Activated CD4-positive, alpha-beta T cell treated with anti-CD3 and anti-CD28 coated beads, Interleukin-2, amount 50 U/mL, for 4 hours (primary cell): ENCODE measurements at places on chromosomes 3 and 15.

DNA sequence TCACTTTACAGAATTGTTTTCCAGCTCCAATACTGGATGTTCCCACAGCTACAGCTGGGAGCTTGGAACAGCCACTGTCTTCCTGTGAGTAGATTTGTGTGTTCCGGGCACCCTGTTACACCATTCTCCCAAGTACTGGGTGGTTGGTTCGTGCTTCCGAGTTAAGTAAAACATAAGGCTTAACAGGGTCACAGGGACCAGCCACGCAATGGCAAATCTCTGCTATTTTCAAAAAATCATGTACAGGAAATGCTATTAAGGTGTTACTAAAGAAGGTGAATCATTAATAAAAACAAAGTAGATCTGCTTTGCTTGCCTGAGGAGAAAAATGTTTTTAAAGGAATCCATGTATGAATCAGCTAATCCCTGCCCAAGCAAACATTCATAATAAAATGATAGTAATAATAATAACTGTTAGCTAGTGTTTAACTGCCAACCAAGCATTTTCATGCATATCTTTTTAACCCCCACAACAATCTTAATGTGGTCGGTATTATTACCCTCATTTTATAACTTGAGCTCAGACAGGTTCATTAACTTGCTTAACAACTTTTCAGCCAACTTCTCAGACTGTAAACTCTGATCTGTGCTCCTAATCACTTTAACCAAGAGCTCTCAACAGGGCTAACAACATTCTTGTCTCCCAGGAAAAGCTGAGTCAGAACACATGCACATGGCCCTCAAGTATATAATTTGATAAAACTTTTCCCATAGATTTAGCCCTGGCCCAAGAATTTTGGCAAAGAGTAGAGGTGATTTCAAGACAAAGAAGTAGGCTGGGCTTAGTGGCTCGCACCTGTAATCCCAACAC lies 2.7 kb upstream of the C2CD4A start:
- DNase-seq: no peak

DNA sequence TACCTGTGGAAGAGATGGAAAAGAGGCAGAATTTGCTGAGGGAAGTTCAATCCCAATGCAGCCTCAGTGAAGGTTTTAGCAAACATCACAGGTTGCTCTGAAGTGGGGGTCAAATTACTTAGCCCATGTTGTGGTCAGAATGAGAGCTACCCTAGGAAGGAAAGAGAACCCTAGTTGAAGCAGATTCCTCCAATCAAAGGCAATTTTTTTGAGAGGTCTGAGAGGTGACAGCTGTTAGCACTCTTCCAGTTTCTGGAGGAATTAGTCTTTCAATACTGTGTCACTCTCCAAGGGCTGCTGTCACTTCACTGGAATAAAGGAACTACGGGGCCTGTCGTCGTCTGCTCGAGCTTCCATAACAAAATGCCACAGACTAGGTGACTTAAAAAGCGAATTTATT lies 584.2 kb upstream of the DPPA4 start:
- DNase-seq: no peak

GRCh38 chr3:33658621-33658990 lies 59.4 kb downstream of the CLASP2 start:
- DNase-seq: no peak

DNA sequence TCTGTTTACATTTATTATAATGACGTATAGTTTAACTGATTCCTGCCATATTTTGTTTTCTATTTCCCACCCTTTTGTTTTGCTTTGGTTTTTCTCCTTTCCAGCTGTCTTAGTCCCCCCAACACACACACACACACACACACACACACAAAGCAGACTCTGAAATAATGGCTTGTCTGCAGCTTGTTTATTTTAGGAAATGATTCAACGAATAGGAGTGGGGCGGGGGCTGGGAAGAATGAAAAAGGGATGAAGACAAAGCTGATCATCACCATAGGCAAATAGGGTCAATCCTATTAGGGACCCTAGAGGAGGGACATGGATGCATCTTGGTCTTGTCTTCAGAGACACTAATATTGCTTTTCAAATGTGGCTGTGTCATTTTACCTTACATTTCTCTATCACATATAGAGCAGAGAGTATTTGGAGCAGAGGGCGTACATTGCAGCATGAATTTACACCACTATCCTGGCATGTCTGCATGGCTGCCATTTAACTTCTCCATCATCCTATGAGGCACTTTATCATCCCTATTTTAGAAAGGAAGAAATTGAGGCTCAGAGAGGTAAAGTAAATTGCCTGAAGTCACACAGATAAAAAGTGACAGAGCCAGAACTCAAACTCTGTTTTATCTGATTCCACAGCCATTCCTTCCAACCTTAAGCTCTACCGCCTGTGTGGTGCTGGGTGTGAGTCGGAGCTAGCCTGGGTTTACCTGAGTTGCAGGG lies 147.2 kb upstream of the TPM1 start:
- DNase-seq: no peak

GRCh38 chr15:94778840-94779239 lies 547.5 kb downstream of the MCTP2 start:
- DNase-seq: no peak

DNA sequence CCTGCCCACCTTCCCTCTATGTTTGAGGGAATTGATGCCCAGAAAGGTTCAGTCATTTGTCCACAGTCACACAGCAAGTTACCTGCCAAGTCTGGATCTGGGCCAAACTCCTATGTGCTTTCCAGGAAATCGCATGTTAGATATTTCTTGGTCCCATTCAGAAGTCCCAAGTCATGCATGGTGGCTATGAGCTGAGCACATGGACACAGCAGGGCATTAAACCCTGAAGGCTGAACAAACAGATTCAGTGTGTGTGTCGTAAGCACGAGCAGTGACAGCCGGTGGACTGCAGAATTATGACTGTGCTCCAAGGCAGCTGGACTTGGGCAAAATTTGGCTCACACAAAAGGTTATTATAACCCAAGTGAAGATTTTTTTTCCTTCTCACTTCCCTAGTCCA lies 11.4 kb upstream of the SLC6A6 start:
- no peak for DNase-seq

DNA sequence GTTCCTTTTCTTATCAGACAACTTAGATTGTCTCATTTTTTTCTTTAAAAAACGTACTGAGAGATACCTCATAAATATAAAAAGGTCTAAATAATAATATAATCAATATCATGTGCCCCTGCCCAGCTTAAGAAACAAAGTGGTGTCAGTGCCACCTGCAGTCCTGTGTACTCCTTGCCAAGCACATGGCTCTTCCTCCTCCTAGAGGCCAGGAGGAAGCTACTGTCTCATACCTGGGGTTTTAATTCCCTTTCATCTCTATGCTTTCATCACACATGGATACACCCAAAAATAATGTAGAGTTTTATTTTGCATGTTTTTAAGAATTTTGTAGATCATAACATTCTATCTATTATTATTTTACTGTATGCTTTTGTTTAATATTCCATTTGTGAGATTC lies 98.6 kb upstream of the C15orf61 start:
- DNase-seq: no peak

- no peak for DNase-seq
These were observed 2.1 kb downstream of the CYP1A1 start for GRCh38 chr15:74723187-74723586.

- no peak for DNase-seq
These were observed 84.7 kb downstream of the MYO9A start for GRCh38 chr15:72033285-72033684.

DNA sequence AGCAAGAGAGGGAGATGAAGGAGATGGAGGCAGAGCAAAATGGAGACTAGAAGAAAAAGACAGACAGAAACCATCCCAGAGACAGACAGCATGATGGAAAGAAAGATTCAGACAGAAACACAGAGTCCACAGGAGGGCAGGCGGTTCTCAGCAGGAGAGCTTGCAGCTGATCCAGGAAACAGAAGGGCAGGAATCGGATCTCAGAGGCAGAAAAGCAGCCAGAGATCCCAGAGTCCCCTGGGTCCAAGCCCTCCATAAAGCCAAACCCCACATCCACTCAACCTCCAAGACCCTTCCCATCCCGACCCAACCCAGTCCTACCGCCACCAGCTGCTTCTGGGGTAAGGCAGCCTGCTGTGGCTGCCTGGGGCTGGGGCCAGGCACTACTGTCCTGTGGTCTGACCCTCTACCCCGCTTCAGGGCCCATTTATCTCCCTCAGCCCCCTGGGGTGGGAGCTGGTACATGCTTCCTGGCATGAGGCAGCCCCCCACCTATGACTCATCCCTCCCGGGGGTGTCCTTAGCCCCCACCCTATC lies at the start of gene UCN2:
TSS of gene UCN2 (minus strand) at position 400 of the 537 bp plus-strand sequence. CDS start 657 bp downstream, outside the sequence.
- no peak for DNase-seq
